ENCODE measurements at places on chromosomes 6 and 20. TPM values are rescaled to one million over a fixed set of nuclear protein-coding genes. Genes with fewer than 3 reads are reported as not detected.

Gene DEFB123
- total RNA-seq: not detected

Gene RWDD2A
- 5.0 TPM for total RNA-seq

Gene EDN3
- 0.93 TPM for total RNA-seq

Gene TP53TG5
- total RNA-seq: 0.36 TPM

Gene SLC12A5
- total RNA-seq: not detected

GRCh38 chr6:38138374-38138773, 318.8 kb downstream of the ZFAND3 start:
- no peak for DNase-seq
- H3K27me3 ChIP-seq: no peaks in the 10 kb centered on the region
- H3K4me3 ChIP-seq: no peak overlapping the region
- H3K4me1 ChIP-seq: no peaks in the 10 kb centered on the region
- H3K36me3 ChIP-seq: no peaks in the 10 kb centered on the region

GRCh38 chr6:26124781-26125685, 37.8 kb downstream of the HFE start:
- peak overlapping the region; percentile 98 for H3K4me3 ChIP-seq
- no peaks in the 10 kb centered on the region for H3K27me3 ChIP-seq
- DNase-seq: peak; percentile 44
- H3K36me3 ChIP-seq: peaks cover 4% of the 10 kb centered on the region
